ENCODE measurements at places on chromosomes 7 and 10. TPM values are rescaled to one million over a fixed set of nuclear protein-coding genes. Genes with fewer than 3 reads are reported as not detected.

DNA sequence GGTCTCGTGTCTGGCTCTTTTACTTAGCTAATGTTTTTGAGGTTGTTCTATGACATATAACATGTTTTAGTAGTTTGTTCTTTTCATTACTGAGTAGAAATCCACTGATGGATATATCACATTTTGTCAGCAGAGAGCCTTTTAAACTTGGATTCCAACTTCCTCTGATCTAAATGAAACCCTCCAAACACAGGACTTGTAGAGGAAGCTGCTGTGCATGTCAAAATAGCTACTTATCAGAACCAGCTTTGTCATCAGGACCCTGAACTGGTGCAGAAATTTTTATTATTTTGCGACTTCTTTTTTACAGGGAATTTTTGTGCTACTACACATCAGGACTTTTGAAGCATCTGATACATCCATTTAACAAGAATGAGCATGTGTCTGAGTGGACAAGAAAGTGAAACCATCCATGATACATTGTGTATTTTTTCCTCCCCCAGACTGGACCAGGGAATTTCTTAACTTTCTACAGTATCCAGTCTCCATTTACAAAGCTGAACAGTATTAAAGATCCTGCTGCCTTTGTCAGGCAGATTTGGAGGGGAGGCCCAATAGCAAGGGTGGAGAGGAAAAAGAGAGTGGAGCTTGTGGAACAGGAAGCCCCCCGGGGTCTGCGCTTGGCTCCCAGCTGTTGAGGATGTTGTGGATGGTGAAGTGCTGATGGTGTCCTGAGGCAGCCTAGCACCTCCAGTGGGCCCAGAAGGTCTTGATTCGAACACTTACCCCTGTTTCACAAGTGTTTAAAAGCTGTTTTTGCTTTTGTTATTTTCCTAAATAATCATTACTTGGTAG is 29.3 kb upstream of the MTPAP start:
- DNase-seq = no peak

- DNase-seq = no peak
These were observed 175.8 kb upstream of the AGK start for GRCh38 chr7:141375442-141375841.

The TMEM184A gene
- 6.6 TPM for total RNA-seq

The CUZD1 gene
- total RNA-seq = 1.8 TPM

The TRIM74 gene
- total RNA-seq = 0.16 TPM

The AOAH gene
- 13.3 TPM for total RNA-seq

The CALML5 gene
- not detected for total RNA-seq

The SLC39A12 gene
- total RNA-seq = 0.16 TPM

All from breast epithelium (tissue), 4 donors.